AG04449 (cell line): ENCODE measurements at places on chromosomes 6 and 20.

GRCh38 chr20:54590856-54591255, 115.5 kb downstream of the DOK5 start:
- DNase-seq = no peak

DNA sequence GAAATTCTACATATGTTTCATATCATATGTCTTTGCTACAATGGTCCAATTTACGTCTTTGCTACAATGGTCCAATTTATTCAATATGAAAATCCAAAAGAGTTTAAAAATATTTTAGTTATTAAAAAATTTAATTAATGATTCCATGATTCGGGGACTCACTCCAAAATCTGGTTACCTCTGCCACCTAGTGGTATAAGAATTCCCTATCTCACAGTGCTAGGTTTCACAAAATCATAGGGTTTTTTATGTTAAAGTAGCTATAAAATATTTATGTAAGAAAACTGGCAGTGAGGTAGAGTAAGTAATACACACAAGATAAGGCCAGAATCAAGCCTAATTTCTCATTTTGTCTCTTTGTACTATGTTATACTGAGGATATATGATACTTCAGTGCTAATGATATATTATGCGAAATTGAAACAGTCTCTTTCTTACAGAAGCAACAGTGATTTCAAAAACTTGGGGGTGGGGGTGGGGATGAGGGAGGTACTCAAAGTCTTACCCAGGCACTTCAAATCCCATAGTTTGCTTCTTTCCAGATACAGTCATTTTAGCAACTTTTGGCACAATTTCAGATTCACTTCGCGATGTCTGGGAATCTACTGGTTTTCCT, 52.3 kb downstream of the HBS1L start:
- no peak for DNase-seq

DNA sequence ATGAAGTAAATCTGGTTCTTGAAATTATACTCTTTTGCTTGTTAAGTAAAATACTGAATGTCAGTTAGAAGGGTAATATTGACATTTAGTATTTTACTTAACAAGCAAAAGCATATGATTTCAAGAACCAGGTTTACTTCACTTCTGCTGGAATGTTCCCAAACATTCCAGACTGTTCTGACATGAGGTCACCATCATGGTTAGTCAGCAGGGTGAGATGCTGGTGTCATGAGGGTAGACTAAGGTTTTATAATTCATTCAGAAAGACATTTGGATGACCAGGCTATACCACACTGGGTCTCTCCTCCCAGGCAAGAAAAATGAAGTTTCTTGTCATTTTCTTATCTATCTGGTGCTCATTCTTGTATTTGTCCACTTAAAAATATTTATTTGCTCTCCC, 414.4 kb upstream of the MMS22L start:
- peak; percentile 23 for DNase-seq

DNA sequence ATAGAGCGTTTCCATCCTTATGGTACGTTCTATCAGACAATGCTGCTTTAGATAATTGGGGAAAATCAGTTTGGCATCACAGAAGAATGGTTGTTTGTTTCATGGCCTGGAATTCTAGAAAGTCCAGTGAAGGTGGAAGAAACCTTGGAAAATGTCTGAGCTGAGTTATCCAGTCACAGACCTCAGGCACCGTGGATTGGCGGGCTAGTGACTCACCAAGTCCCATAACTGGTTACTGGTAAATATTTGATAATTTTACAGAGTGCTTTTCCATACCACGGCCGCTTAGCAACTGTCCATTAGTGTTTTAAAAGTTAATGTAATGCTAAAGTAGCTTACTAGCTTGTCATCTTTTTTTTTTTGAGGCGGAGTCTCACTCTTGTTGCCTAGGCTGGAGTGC, 99.4 kb downstream of the SLC35B3 start:
- DNase-seq = no peak

- DNase-seq = no peak
These were observed 85.4 kb downstream of the CHMP4B start for GRCh38 chr20:33896509-33896908.

DNA sequence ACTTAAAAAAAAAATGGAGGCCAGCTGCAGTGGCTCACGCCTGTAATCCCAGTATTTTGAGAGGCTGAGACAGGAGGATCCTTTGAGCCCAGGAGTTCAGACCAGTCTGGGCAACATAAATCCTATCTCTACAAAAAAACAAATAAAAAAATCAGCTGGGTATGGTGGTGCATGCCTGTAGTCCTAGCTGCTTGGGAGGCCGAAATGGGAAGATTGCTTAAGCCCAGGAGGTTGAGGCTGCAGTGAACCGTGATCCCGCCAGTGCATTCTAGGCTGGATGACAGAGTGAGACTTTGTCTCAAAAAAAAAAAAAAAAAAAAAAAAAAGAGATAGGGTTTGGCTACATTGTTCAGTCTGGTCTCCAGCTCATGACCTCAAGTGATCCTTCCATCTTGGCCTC, 29.7 kb downstream of the MYO6 start:
- no peak for DNase-seq

DNA sequence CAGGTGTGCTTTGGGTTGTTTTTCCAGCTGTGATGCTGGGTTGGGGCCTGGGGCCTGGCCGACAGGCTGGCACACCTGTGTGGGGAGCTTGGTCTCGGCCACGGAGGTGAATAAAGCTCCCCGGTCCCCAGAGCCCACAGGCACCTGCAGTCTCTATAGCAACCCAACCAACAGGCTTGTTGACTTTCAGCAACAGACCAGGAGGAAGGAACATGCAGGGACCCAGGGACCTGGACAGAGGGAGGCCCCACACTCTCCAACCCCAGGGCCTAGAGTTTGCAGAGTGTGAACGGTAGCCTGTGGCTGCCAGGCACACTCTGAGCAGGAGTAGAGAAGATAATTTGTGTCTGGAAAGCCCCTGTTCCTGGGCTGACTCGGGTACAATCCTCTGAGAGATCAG, 14.6 kb upstream of the SYNJ2 start:
- no peak for DNase-seq

DNA sequence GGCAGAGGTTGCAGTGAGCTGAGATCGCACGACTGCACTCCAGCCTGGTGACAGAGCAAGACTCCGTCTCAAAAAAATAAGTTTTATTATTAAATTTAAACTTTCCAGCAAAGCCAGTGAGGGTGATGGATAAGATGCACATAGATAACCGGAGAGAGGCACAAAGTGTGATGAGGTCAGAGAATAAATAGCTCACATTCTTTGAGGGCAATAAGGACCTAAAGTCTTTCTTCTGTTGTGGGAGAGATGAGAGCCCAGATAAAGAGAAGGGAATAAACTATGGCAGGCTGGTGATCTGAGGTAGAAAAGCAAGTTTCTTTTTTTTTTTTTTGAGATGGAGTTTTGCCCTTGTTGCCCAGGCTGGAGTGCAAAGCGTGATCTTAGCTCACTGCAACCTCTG, 20.6 kb upstream of the EZR start:
- DNase-seq = no peak

DNA sequence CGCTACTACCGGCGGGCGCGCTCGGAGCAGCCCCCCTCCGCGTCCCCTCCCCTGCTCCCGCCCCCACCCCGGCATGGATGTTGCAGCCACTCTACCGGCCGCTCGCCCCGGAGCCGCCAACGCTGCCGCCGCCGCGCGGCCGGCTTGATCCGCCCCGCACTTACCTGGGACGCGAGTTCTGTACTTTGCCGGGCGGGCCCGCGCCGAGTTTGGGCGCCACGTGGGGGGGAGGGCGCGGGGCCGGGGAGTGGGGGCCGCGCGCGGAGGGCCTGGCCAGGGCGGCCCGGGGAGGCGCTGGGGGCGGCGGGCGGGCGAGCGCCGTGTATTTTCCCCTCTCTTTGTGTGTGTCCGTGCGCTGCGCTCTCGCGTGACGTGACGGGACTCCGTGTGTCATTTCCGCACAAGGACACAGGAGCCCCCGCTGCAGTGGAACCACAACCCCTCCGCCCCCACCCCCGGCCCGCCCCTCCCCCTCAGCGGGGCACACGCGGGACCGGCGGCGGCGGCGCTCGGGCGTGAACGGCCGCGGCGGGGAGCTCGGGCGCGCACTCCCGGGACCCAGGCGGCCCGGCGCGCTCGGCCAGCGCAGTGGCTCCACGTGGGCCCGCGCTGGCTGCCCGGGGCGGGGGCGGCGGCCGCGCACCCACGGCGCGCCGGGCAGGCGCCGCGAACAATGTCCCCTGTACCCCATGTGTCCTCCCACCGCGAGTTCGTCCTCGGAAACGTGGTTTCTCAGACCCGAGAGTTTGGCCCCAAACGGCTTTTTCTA, at the start of gene BEND3:
Gene BEND3 (minus strand): TSS at position 590 of the 769 bp plus-strand sequence. CDS start 16,230 bp downstream, outside the sequence.
- DNase-seq = no peak

- DNase-seq = no peak
These were observed 823.6 kb downstream of the MAFB start for GRCh38 chr20:39865446-39865845.

DNA sequence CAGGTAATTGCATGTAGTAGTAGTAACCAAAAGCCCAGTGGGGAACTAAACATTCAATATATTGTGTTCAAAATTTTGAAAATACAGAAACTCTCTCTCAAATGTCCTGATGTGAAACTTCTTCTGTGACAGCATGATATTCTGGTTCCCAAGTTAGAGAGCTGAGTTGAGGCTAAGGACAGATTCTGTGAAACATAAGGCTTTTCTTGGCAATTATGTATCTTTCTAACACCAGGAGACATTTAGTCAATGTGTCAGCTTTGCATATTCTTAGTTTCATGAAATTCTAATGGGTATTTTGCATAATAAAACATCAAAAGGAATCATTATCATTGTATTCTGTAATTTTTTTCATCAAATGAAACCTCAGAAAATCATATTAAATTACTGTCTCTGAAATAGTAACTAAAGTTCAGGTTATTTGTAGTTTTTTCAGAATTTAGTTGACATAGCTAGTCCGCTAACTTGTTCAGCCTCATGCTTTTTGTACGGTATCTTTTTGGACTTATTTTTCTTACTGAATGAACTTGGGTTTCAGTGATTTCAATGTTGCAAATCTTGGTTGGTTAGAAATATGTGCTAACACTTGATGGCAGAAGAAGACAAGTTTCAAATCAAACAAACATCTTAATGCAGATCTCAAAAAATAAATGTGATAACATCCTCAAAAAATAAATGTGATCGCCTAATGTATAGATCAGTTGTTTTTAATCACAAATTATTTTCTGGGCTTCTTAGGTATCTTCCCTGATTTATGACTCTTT, 70.4 kb downstream of the AKAP7 start:
- DNase-seq = no peak

DNA sequence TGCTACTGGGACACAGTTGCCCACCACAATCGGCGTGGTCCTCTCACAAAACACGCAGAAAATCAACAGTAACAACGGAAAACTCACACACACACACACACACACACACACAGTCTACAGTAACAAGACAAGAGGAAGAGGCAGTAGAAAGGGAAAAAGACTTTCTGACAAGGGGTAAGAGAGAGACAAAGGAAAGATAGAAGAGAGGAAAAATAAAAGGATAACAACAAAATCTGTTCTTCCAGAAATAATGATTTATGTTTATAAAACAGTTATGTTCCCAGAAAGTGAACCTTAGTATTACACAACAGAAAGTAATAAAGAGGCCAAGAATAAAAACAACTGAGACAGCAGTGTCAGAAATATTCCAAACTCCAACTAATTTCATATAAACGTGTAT, 2.9 kb downstream of the RANBP9 start:
- no peak for DNase-seq

DNA sequence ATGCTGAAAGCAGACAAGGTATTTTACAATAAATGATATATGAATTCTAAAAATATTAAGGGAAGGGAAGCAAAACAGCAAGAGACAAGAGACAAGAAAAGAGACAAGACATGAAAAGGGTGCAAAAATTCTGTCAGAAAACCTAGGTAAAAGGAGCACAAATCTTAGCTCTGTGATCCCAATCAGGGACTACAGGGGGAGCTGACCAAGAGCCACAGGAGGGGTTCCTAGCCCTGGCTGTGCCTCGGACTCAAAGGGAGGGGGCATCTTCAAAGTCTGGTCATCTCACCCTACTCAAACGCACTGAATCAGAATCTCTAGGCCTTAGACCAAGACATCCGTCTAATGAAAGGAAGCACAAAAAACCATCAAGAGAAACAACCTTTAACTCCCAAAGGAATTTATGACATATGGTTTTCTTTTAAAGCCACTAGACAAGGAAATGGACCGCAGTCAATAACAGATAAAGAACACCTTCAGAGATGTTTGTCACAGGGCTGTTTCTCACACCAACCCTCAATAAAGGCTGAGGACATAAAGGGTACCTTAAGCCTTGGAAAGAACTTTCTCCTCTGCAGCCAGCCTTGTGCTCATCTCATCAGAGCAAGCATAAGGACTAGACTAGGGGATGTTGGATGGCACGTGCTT, 130.4 kb upstream of the CDYL start:
- no peak for DNase-seq

- DNase-seq = no peak
These were observed 47.6 kb downstream of the MRPL14 start for GRCh38 chr6:44079672-44080071.

- DNase-seq = no peak
These were observed 57.7 kb upstream of the CD83 start for GRCh38 chr6:14059791-14060436.

GRCh38 chr20:47256668-47257236, 99.7 kb downstream of the ZMYND8 start:
- no peak for DNase-seq

GRCh38 chr6:14381829-14382677, 264.5 kb downstream of the CD83 start:
- no peak for DNase-seq

- no peak for DNase-seq
These were observed 15.8 kb upstream of the FAM8A1 start for GRCh38 chr6:17584241-17584803.

DNA sequence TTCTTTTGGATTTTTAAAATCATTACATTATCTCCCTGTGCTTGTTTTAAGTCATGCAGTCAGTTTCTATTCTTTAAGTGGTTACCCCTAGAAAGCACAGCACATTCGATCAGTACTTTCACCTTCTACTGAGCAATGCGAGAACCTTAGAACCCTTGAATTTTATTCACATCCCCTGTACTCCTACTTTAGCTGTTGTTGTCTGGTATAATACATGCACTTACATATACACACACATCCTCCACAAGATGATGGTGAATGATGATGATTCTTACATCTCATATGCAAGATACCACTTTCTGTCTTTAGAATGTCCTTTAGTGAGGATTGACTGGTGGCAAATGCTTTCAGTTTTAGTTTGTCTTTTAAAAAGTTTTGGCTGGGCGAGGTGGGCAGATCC, 5.7 kb downstream of the CDC40 start:
- no peak for DNase-seq

GRCh38 chr20:7003598-7003997, 236.1 kb downstream of the BMP2 start:
- DNase-seq = no peak

- DNase-seq = peak; percentile 40
These were observed 142.4 kb downstream of the ZFP64 start for GRCh38 chr20:52049001-52049731.

GRCh38 chr6:37541346-37541745, 41.7 kb upstream of the CCDC167 start:
- no peak for DNase-seq

DNA sequence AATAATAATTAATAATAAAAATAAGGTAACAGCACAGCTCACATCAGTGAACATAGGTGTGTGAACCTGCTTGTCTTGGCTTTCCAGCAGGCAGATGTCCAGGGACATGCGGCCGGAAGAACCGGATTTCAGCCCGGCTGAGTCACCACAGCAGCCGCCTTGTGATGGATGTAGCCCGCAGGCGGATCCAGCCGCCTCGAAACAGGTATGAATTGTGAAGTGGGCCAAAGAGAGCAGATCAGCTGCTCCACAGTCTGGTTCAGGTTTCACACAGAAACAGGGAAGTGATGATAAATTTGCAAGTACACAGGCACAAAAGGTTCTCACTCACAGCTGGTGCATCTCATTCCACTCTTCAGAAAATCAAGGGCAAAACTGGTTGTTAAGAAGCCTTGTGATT, 55.1 kb downstream of the ID4 start:
- DNase-seq = no peak
